ENCODE measurements at places on chromosomes 16 and 17.

- no peak for DNase-seq
Observed at GRCh38 chr17:10683853-10684252, 13.5 kb downstream of the SCO1 start.

- DNase-seq: no peak
Observed at GRCh38 chr17:38429476-38430100, 1.3 kb downstream of the ARHGAP23 start.

DNA sequence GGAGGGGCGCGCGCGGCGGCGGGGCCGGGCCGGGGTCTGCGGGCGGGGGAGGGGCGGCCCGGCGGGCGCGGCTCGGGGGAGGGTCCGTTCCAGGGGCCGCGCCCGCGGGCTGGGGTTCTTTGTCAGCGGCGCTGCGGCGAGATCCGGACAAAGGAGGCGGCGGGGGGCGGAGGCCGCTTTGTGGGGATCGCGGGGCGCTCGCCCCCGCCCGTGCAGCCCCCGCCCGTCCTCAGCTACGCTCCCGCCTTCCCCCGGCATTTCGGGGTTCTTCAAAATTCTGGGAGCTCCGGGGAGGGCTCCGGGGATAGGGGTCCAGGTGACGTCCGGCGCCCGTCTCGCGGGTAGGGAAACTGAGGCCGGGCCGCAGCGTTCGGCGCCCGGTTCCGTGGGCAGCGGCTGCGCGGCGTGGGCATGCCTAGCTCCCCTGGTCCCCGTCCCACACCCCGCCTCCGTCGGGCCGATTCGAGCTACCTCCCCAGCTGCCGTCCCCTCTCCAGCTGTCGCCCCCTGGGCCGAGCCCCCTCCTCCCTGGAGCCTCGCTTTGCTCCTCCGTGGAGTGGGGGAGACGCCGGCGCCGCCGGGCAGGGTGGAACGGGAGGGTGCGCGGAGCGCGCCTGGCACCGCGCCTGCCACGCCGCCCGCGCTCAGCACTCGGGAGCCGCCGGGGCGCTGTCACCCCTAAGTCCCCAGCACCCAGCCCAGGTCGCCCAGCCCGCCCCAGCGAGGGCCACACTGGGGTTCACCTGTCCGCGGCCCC, 546 bp downstream of the SNN start:
- no peak for DNase-seq

DNA sequence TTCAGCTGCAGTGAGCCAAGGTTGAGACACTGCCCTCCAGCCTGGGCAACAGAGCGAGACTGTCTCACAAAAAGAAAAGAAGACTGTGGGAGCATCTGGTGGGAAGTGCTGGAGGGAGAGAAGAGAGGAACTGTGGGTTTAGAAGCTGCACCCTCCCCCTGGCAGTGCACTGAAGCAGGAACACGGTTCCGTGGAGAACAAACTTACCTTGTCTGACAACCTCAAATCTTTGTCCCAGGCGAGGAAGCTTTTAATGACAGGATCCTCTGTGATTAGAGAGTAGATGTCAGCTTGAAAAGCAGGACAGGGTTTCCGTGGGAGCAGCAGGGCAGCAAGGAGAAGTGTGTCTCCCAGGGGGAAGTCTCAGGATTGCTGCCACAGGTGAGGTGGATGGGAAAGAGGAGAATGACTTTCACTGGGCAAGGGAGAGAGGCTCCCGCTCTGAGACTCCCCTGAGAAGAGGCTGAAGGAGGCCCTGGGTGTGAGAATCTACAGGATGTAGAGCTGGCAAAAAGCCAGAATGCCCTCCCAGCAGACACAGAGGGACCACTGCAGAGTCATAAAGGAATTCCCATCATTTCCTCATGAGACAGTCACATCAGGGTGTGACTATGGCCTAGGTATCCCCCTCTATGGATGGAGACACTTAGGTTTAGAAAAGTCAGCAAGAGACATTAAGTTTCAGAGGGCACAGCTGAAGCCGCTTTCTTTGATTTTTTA, 22.9 kb downstream of the PRR11 start:
- DNase-seq: no peak

DNA sequence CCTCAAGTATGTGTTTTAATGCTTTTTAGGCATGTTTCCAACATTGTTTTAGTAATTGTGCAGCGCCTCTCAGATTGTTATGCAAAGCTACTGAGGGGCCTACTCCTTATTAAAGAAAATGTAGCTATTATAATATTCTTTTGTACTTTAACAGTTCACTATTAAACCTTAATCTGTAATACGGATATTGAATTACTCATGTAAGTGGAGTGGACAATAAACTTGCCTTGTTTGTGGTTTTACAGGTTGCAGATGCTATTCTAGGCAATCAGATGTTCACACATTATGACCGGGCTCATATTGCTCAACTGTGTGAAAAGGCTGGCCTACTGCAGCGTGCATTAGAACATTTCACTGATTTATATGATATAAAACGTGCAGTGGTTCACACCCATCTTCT, 41.0 kb downstream of the PTRH2 start:
- no peak for DNase-seq

DNA sequence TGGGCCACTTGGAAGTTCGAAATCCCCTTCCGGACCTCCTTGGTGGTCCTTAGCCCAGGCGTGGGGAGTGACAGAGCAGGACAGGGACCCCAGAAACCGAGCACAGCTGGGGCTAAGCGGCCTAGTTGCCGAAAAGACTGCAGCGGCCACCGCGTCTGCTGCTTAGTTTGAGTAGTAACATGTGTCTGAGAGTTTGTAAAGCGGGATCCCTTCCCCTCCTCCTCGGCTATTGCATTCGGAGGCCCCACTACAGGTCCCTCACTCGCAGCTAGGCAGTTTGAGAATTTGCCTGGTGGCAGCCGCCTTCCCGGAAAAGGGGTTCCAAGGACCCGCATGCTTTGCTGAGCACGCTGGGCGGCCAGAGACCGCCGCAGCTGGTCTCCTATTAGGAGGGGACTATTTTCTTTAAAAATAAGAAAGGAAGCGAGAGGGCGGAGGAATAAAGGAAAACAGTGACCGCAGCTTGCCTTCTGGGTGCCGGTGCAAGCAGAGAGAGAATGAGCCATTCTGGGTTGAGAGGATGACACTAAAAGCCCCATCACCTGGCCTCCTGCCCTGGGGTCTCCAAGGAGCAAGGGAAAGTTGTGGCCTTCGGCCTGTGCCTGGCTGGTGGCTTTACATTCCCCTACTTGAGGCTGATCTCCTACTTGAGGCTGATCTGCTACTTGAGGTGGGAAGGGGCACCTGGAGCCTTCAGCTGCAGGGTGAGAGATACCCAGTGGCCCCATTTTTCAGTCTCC, 1.1 kb upstream of the HOXB5 start:
- no peak for DNase-seq

- no peak for DNase-seq
Observed at GRCh38 chr17:57413848-57414651, 157.7 kb downstream of the MSI2 start.

DNA sequence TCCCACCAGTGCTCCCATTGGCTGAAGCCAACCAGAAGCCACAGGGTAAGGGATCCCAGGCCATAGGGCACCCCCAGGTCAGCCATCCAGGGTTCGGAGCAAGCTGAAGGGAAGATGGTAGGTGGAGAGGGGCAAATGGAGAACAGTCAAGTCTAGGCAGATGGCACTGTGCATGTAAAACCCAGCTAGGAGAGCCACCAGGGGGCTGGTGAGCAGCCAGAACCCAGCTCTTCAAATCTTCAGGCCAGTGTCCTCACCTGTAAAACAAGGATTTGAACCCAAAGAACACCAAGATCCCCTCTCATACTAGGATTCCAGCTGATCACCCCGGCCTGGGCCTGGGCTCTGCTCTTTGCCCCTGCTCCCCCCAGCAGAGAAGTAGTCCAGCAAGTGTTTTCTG, 43.5 kb downstream of the GINS3 start:
- no peak for DNase-seq

DNA sequence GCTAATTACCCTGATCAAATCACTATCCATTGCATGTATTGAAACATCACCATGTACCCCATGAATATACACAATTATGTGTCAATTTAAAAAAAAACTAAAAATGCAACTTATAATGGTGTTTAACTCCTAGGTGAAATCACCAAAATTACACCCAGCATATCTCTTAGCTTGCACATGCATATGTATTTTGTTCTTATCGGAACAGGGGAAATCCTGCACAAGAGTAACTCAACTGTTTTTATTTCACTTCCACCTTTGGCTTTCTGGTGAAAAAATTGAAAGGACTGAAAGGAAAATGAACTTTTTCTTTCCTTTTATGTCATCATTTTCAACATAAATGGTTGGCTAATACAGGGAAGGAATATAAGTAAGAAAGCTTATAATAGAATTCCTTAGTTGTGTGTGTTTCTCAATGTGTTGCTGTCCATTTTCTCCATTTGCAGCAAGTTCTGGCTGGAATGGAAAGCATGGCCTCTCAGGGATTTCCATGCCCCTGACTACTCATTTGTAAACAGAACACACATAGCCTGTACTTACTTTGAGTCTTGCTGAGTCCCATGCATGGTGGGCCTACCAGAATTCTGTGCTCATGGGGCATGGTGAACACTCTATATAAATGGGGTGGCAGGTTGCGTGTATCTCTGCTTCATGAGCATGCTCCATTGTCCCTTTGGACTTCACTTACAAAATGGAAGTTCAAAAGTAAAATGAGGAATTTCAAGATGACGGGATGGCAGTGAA, 462.0 kb downstream of the HS3ST3B1 start:
- no peak for DNase-seq

GRCh38 chr16:89720813-89721545, at the start of the genes VPS9D1 and ZNF276:
VPS9D1 (minus strand) TSS chr16:89720898; CDS start chr16:89720861, 37 bp downstream.
ZNF276 (plus strand) TSS chr16:89721537; CDS start chr16:89721641, 104 bp downstream.
- DNase-seq: no peak

GRCh38 chr16:52498328-52499059, 48.4 kb downstream of the TOX3 start:
- no peak for DNase-seq

- DNase-seq: no peak
Observed at GRCh38 chr17:34547453-34548063, 31.8 kb upstream of the TMEM132E start.

GRCh38 chr17:48160177-48161081, 52.9 kb downstream of the SNX11 start:
- DNase-seq: no peak

GRCh38 chr17:39144416-39144840, 7.0 kb downstream of the PLXDC1 start:
- peak; percentile 80 for DNase-seq

DNA sequence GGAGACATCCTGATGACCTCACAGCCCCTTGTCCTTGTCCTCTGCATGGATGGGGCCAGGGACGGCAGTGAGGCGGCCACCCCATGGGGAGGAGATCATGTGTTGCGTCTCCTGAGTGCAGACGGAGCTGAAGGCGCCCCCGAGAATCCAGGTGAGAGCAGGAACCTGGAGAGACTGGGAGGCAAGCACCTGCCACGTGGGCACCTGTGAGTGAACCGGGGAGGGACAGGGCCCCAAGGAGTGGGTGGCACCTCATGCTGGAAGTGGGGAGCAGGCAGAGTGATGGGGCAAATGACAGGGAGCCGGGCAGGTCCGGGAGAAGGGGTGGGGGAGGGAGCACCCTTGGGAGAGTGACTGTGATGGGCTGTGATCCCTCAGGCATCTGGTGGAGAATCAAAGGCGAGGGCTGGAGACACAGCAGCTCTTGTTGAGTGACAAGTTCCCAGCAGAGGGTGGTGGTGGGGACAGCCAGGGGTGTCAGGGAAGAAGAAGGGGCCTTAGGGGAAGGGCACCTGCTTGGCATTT, 174.3 kb upstream of the CHMP6 start:
- no peak for DNase-seq

- no peak for DNase-seq
Observed at GRCh38 chr17:7513850-7514419, 29.8 kb downstream of the POLR2A start.

DNA sequence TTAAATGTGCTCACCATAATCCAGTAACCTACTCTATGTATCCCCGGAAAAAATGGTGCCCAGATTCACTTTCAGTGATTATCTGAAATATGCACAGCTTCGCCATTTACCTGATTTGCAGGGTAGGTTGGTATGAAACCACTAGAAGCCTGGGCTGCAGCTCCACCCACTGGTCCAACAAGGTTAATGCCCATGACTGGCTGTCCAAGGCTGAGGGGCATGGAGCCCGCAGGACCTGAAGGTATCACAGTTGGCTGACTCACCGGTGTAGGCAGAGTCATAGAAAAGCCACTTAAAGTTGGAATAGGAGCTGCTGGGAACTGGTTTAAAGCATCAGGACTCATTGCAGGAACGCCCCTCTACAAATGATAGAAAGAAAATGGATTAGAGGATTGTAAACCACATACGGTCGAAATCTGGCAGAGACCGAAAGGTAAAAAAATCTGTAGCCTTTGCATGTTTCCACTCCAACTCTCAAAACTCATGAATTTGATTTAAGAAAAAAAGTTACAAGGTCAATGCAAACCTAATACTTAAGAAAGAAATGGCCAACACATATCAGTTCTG, 38.6 kb downstream of the SYNRG start:
- no peak for DNase-seq

DNA sequence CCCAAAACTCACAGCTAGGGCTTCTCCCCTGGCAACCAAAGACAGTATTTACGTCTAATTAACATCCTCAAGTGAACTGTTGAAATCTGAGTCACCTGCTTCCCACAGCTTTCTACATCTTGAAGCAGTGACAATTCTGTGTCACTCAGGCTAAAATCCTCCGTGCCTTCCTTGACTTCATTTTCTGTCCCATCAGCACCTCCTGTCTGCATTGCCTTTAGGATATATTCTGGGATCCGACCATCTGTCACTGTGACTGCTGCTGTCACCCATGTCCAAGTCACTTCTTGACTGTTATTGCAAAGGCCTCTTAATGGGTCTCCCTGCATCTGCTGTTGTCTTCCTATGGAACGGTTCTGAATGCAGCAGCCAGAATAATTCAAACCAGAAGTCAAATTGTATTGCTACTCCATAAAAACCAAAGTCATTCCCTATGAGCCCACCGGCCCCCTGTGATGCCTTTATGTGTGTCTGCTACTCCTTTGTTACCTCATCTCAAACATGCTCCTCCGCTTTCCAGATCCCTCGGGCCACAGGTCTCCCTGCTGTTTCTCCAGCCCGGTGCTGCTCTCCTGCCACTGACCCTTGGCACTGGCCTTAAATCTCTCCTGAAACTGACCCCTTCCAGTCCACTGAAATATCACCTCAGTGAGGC, 56.9 kb downstream of the WWP2 start:
- no peak for DNase-seq

- no peak for DNase-seq
Observed at GRCh38 chr17:59330053-59330942, 1.2 kb upstream of the YPEL2 start.

DNA sequence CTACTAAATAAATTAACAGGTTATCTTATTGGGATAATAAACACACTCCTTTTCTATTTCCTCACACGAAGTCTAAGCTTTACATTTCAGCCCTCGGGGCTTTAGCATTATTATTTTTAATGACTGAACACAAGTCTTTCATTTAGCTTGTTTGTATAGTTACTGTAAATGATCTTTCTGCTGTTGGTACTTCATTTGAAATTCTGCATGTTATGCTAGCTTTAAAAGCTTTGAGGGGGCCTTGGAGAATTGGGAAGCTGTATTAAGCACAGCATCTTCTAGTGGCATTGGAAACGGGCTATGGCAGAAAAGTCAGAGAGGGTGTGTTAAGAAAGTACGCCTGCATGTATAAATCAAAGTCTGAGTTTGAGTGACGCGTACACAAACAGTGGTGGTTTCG, 243.7 kb downstream of the FTO start:
- no peak for DNase-seq

GRCh38 chr16:66264311-66265047, 102.0 kb upstream of the CDH5 start:
- no peak for DNase-seq

- DNase-seq: no peak
Observed at GRCh38 chr16:20314575-20314974, 12.7 kb downstream of the GP2 start.

GRCh38 chr17:64984851-64985521, 65.7 kb upstream of the LRRC37A3 start:
- DNase-seq: no peak

- no peak for DNase-seq
Observed at GRCh38 chr16:58325941-58326340, 31.1 kb upstream of the PRSS54 start.
